ENCODE measurements at places on chromosomes 12 and 14.

GRCh38 chr12:79451978-79452377 lies 238.8 kb downstream of the PAWR start:
- peak; percentile 15 for DNase-seq

GRCh38 chr14:92515546-92516343 lies 2.2 kb downstream of the RIN3 start:
- no peak for DNase-seq

DNA sequence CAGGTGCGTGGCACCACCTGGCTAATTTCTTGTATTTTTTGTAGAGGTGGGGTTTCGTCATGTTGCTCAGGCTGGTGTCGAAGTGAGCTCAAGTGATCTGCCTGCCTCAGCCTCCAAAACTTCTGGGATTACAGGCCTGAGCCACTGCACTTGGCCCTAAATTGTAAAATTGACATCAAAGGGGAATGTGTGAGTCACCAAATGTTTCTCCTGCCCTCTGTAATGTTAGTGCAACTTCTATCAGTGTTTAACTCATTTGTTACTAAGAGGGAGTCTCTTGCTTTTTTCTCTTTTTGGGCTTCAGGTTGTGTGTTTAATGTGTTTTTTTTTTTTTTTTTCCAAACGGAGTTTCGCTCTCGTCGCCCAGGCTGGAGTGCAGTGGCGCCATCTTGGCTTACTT lies 2.3 kb downstream of the TULP3 start:
- no peak for DNase-seq

- DNase-seq = no peak
These were observed 55.5 kb downstream of the PPP2R5E start for GRCh38 chr14:63487724-63488123.

- DNase-seq = no peak
These were observed at the start of gene WIF1 for GRCh38 chr12:65121049-65121955. TSS of gene WIF1 (minus strand) at chr12:65121305. CDS start at chr12:65121191, 114 bp downstream.

All from hippocampal formation (tissue), 2 donors.